MCF 10A (cell line): ENCODE measurements at places on chromosomes 2 and 18. TPM values are rescaled to one million over a fixed set of nuclear protein-coding genes. Genes with fewer than 3 reads are reported as not detected.

- DNase-seq, result no peak
Measured at GRCh38 chr18:24875777-24876176, 415.3 kb downstream of the HRH4 start.

GRCh38 chr2:178482437-178482836 is 2.2 kb downstream of the PLEKHA3 start:
- no peak for DNase-seq

DNA sequence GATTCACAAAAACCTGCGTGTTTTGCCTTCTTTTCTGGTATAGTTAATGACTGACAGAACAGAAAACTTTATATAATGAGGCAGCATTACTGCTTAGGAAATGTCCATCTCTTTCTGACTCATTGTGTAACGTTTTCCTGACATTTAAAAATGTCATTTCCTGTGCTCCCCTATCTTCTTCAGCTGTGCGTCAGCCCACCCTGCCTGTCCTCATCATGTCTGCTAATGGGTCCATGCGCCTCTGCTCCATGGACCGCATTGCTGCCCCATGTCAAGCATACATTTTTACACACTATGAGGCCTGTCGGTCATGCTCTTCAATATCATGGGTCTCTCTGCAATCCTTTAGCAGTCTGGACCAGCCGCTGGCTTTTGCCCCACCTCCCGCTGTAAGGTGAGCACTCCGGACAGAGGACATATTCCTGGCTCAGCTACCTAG is 234.3 kb downstream of the CDCA7 start:
- DNase-seq, result peak; percentile 35

GRCh38 chr2:203533676-203534591 is 1.2 kb downstream of the RAPH1 start:
- peak; percentile 58 for DNase-seq

- DNase-seq, result peak; percentile 44
Measured at GRCh38 chr18:50847192-50847591, 27.4 kb upstream of the MRO start.

GRCh38 chr18:12027046-12027445 is 45.7 kb downstream of the IMPA2 start:
- DNase-seq, result peak; percentile 68

DNA sequence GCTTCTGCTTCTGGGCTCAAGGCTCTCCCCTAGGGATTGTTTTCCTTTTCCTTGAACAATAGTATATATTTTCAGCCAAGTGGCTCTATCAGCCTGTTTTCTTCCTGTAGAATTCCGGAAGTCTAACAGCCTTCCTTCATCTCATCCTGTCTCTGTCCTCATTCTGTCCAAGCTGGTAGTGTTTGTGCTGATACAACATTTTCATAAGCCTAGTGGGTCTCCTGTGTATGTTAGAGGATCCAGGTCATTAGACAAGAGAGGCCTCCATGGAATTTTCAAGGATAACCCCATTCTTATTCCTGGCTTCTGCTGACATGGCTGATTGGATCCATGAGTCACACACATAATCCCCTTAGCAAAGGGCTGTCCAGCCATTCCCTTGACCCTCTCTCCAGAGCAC is 467.6 kb downstream of the PTPRM start:
- no peak for DNase-seq

DNA sequence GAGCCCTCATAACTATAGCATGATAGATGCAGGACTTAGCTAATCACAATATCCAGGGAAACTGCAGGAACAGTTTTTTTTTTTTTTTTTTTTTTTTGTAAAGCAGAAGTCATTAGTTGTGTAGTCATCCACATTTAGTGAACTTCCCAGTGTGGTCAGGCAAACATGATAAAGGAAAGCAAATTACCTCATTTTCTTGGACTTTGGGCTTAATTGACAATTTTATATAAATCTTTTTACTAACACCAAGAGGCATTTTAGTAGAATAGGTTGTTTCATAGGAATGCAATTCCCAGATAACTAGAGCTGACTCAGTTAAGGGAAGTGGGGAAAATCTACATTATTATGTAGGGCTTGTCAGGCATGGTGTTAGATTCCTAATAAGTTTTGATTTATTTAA is 142.7 kb upstream of the GCFC2 start:
- no peak for DNase-seq

GRCh38 chr2:20619624-20620024 is 31.3 kb downstream of the HS1BP3 start:
- DNase-seq, result no peak

DNA sequence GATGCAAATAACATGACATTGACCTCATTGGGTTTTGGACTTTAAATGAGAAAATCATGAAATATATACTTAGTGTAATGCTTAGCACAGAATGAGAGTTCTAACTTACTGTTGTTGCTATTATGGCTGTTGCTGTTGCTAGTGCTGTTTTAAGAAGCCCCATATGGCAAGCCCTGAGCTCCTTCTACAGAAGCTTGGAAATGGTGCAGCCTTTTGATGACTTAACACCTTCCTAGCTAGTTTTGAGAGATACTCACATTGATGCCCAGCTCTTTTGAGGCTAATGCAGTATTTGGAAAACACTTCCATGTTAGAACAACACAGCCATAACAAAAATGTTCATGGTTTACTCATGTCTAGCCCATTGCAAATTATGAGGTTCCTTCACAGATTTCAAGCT is 30.9 kb downstream of the OSR1 start:
- DNase-seq, result no peak

- no peak for DNase-seq
Measured at GRCh38 chr2:61536180-61536571, 2.0 kb downstream of the XPO1 start.

DNA sequence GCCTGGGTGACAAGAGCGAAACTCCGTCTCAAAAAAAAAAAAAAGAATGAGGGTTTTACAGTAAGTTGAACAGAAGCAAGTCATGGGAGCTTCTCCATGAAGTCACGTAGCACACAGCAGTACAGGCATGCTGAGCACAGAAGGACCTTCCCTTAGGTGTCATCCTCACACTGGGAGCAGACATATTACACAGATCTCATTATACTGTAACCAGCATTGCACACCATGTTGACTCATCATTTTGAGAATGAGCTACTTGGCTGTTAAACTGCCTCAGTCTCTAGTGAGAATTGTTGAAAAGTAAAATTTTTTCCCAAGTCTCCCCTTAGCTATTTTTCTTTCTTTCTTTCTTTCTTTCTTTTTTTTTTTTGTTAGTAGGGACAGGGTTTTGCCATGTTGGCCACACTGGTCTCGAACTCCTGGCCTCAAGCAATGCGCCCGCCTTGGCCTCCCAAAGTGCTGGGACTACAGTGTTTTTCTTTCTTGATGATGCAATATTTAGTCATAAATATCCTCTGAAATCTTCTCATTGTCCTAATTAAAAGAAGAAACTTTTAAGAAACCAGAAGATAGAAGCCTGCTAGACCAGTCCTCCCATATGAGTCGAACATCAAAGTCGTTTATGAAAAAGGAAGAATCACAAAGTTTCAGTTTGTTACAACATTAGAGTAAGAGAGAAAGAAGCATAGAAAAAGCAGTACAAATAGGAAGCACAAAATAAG is 37.9 kb upstream of the PPP1CB start:
- DNase-seq, result peak; percentile 48

The EGR4 gene
- 0.22 and 0.37 TPM in 2 replicates for total RNA-seq

The LAMA1 gene
- total RNA-seq, result 9.6 and 11.3 TPM in 2 replicates

The NPC1 gene
- 60.4 and 78.8 TPM in 2 replicates for total RNA-seq

The MDH1B gene
- total RNA-seq, result 0.66 and 0.77 TPM in 2 replicates

The RNF144A gene
- total RNA-seq, result 0.21 and 0.47 TPM in 2 replicates

The CFAP65 gene
- not detected in 2 replicates for total RNA-seq

The PLCL1 gene
- 0.12 and 0.22 TPM in 2 replicates for total RNA-seq
